Left ventricle myocardium superior (tissue), 1 donor: ENCODE measurements at places on chromosomes 7 and 10. TPM values are rescaled to one million over a fixed set of nuclear protein-coding genes. Genes with fewer than 3 reads are reported as not detected.
A peak's percentile ranks its signal among the peaks of the same experiment; 100 is the strongest.

GSDME gene
- total RNA-seq, result 5.3 TPM

SLC18A3 gene
- total RNA-seq, result not detected

PIP gene
- not detected for total RNA-seq

DNA sequence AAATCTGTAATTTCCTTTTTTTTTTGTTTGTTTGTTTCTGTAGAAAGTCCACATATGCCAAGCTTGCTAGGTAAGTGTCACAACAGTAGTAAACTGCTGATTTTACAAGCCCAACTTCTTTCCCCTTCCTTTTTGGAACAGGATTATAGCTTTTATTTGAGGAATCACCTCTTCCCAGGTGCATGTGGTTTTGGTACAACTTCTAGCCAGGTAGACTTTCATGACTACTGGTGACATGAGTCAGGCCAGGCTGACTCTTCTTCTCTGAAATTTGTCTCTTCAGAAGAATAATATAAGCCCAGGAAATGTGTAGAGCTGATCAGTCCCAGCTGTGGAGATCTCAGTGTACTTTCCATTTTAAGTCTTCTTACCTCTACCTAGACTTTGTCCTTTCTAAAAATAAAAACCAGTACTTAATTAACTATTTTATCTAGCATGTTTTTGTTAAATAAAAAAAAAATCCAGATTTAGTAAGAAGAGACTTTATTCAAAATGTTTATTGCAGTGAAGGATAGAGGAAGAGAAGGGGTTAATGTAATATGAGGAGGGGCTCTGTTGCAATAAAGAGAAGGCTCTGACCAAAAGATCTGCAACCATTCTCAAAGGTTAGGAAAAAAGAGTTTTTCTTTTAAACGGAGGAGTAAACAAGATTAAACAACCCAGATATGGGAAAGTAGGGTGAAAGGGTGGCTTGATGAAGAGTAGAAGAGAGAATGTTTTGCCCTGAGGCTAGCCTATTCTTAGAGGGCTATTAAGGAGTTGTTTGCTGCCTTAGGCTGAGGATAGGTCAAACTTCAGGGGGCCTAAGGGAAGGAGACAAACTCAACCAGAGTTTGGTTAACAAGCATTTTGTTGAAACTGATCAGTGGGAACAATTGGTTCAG, 664.2 kb downstream of the SORCS1 start:
- no peak for DNase-seq

GRCh38 chr10:52897162-52897561, 124.6 kb upstream of the MBL2 start:
- DNase-seq, result no peak

DNA sequence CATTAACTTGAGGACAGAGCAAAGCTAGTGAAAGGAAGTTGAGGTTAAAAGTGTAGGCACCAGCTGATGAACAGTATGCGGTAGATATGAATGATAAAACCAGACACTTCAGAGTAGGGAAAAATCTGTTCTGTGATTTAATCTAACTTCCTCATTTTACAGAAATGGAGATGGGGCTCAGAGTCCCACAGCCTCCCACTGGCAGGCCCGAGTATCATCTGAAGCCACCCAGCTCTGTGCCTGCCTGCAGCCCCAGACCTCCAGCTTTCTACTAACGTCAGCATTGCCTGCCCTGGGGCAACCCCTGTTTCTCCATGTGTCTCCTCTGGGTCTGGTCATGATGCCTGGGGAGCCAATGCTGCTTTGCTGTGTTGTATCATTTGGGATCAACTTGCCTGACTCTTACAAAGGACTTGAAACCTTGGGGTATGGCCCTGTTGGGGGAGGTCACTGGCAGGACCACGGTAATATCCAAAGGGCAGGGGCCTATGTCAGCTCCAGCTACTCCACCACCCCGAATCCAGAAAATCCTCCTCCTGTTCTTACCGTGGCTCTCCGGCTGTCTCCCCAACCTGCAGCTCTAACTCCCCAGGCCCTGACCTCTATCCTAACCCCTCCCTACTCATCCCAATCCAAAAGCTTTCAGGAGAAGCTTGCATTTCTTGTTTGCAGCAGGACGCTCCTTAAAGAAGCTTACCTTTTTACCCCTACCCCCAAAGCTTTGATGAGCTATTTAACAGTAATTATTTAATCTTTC, 56.2 kb upstream of the NPY start:
- no peak for DNase-seq

DNA sequence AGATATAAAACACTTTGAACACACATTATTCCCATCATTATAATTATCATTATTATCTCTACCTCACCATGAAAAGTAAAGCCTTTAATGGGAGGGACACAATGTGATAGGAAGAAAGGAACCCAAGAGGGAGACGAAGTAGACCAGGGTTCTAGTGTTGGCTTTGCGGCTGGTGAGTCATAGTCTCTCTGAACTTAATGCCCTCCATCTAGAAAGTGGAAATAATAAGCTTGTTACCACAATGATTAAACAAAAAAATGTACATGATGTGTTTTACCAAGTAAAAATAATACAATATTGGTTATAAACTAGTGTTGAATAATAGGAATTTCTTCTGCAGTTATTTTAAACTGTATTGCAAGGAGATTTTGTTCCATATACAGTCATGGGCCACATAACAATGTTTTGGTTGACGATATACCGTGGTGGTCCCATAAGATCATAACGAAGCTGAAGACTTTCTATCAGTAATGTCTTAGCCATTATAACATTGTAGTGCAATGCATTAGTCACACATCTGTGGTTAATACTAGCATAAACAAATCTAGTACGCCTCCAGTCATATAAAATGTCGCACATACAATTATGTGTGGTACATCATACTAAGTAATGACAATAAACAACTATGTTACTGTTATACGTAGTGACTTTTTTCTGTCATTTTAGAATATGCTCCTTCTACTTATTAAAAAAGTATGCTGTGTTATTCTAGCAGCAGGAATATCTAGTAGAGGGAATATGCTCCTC, 450.6 kb upstream of the SORCS1 start:
- DNase-seq, result no peak

DNA sequence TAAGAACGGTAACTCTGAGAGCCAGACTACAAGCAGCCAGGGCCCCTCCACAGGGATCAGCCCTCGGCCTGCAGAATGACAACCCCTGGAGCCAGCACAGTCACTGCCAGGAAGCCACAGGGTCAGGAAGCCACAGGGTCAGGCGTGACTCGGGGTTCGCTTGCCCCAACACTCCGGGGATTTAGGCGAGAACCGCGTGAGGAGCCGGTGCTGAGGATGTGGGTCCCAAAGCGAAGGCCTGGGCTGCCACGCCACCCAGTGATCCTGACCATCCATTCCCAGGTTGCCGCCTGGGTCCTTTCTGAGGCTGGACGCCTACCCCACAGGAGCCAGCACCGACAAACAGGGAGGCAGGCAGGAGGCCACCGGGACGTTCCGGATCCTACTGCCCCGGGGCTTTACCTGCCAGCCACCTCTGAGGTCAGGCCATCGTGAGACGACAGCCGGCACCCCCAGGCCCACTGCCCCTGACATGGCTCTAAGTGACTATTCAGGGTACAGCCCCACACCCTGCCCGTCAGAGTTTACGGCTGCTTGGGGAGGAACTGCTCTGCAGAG, 228.6 kb downstream of the ELFN1 start:
- peak; percentile 25 for DNase-seq

DNA sequence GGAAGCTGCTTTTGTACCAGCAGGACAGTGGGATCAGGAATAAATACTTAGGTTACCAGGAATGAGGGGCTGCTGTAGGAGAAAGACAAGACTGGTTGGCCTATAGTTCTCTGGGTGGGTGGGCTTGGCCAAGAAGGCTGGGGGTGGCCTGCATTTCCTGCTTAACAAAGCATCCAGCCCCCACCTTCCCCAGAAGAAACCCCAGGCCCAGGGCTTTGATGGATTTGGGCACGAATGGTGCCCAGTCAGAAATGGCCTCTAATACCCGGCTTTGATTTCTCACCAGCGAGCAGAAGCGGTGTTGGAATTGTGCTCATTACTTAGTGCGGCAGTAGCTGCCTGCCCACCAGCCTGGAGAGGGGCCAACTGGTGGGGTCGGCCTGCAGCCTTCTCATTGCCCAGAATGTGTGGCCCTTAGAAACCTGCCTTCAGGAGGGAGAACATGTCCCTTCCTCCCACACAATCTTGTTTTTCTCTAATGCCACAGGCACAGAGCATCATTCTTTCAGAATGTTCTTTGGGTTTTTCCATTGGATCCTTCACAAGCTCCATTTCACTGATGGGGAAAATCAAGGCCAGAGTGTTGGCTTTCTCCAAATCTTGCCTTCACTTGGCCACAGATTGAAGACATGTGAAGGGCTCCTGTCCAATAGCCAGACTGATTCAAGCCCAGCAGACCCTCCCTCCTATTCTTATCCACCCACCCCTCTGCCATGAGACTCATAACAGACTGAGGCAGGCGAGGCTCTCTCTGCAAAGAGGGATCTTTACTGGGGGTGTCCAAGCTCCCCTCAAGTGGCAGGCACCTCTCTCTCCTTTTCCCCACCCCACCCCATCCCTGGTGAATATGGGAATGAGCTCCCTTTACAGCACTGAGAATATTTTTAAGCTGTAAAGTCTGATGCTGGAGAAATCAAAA, 2.5 kb downstream of the UNC5B start:
- DNase-seq, result no peak

DNA sequence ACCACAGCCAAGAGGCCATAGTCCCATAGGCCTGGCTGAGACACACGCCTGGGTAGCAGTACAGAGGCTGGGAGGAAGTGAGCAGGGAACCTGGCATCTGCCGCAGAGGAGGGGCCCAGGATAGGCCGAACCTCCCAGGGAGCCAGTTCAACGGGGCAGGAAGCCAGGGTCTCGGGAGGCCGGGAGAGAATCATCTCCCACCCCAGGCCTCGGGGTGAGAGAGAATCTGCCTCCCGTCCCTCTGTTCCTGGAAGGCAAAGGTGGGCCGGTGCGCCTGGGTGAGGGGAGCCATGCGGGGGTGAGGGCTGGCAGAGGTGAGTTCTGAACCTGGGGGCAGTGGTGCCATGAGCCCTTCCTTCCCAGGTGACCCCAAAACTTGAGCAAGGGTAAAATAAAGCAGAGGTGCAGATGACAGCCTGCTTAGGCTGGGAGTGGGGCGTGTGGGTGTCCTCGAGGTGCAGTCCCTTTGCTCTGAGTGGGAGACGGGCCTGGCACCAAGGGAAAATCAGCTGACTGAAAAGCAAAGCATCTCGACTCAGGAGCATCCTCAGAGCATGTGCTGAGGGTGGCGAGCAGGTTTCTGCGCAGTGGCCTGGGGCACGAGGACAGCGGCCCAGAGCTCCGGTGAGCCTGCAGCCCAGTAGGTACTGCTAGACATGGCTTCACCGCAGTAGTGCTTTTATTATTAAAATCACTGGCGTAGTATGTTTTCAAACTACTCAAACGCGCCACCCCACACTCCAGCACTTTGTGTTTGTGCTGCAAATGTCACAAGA, 15.5 kb downstream of the AGAP3 start:
- DNase-seq, result no peak

DNA sequence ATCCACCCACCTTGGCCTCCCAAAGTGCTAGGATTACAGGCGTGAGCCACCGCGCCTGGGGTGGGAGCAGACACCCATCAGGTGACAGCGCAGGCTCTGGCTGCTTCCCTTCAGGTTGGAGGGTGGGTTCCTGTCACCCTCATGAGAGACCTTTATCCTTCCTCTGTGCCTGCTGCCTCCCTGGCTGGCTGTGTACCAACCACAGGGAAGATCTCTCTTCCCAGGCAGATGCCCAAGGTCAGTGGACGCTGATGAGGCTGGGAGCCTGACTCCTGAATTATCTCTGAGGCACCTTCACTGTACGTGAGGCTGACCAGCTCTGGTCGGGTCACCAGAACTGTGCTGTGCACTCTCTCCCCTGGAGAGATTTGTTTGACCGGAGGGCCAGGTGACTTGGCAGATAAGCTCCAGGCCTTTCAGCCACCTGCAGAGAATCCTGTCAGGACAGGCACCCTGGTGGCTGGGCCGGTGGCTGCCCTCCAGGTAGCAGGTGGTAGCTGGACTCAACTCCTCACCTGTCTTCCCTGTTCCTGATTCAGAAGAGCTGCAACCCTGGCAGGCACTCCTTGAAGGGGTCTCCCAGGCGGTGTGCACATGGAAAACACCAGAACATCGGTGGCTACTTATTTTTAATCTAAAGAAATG, 251.9 kb downstream of the GLRX3 start:
- DNase-seq, result no peak
